Endothelial cell of umbilical vein (primary cell): ENCODE measurements at places on chromosomes 6 and 20. TPM values are rescaled to one million over a fixed set of nuclear protein-coding genes. Genes with fewer than 3 reads are reported as not detected.

DNA sequence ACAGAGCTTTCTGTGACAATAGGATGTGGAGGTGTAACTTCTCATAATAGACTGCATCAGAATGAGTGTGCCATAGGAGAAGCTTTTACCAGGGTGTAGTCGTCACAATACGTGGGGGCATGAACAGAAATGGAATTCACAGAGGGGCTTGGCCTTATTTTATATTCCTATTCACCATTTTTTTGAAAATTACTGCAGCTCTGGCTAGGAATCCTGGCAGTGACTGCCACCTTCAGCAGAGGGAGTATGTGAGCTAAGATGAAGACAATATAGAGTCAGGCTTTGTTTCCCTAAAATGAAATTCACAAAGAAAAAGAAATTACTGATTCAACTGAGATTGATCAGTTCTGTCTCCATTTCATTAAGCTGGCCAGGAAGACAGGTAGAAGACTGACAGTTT, 13.9 kb downstream of the TOMM6 start:
- DNase-seq, result peak; percentile 67

The ZNF831 gene
- not detected in 2 replicates for total RNA-seq

DNA sequence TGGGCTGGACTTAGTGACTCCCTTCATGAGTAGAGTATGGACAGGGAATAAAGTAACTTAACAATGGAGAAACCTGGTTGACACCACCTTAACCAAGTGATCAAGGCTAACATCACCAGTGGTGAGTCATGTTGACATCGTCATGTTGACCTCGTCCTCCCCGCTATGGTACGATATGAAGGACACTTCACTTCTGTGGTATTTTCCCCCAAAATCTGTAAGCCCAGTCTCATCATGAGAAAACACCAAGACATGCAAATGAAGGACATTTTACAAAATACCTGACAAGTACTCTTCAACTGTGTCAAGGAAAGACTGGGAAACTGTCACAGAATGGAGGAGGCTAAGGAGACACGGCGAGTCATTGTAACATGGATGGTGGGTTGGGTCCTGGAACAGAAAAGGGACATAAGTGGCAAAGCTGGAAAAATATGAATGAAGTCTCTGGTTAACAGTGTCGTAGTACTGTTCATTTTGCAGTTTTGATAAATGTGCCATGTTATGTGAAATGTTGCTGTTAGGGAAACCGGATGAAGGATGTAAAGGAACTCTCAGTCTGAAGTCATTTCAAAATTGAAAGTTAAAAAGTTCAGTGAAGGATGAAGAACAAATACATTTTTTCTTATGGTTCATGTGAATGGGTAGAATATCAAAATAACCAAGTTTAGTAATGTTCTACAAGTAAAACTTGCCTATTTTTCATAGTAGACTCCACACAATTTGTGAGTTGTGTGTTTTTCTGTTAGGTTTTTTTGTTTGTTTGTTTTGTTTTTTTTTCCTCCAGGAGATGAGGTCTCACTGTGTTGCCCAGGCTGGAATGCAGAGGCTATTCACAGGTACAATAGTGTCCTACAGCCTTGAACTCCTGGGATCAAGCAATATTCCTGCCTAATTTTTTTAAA, 247.5 kb downstream of the TMEM242 start:
- no peak for DNase-seq

DNA sequence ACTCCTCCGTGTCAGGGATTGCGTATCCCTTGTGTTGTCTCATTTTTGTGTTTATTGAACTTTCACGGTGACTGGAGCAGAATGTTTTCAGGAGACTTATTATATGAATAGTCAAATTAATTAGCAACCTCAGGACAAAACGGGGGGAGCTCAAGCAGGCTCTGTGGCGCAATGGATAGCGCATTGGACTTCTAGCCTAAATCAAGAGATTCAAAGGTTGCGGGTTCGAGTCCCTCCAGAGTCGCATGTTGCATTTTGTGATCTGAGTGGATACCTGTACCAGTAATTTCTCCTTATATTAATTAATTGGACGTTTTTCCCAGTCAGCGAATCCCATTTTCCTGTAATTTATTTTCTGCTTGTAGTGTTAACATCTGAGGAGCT, 89.1 kb upstream of the ZNF184 start:
- no peak for DNase-seq

DNA sequence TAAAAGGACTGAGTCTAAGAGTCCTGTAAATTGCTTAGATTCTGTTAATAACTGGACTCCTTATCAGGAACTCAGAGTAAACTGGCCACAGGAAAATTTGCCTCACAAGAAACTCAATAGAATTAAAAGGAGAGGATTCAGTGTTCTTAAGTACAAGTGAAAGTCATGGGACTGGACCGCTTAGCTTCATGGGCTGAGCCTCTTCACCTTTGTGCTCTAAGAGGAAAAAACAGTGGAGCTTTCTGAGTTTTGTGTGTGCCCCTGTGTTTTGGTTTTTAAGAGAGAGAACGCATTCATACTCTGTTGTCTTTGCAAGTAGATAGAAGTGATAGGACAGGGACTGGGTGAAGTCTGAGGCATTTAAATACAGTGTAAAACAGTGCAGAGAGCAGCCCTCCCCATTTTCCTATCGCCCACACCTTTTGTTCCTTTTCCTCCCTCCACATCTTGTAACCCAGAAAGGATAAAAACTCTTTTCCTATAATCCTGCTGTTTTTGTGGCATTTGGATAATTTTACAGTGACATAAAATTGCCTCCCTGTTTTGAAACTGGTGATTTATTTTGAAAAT, 49.6 kb downstream of the FOXO3 start:
- no peak for DNase-seq

DNA sequence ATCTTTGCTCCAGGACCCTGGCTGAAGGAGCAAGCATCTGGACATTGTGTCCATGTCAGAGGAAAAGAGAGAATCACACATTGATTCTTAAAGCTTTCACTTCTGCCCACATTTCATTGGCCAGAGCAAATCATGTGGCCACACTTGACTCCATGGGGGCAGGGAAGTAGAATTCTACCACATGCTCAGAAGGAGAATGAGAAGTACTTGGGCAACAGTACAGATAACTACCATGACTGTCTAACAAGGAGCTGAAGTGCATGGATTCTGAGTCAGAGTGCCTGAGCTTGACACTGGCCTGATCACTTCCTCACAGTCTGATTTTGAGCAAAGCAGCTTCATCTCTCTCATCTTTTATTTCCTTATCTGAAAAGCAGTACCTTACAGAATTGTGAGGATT, 38.6 kb downstream of the GHRH start:
- no peak for DNase-seq

The SSTR4 gene
- not detected in 2 replicates for total RNA-seq

- DNase-seq, result no peak
Observed at GRCh38 chr20:47428164-47428563, 71.7 kb upstream of the ZMYND8 start.

DNA sequence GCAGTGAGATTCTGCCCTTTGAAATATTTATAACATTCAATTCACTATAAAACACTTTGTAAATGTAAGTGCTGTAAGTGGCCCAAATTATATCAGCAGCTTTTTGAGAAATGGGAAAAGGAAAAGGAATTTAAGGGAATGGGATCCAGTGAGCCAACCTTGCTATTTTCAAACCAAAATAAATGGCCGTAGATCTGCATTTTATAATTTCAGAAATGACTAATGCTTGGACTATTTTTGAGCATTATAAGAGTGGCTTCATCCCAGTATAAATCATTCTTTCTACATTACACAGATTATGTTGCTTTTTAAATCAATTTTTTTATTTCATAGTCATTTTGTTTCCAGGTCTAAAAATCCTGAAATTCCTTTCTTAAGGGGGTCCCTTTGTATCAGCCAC, 49.2 kb downstream of the ANKRD6 start:
- no peak for DNase-seq

DNA sequence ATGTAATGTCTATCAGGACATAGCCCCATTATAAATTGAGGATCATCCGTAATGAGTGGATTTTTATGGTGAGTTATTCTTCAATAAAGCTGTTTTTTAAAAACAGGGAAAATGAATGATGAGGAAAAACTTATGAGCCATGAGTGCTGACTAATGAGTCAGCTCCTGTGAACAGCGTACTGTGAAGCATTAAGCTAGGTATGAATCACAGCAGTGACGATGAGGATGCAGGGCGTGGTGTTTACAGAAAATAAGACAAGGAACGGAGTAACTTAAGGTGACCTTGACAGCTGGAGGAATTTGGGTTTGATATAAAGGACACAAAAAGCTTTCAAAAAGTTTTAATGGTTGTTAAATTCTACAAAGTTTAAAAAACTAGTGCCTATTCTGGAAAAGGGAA, 96.3 kb downstream of the FOXF2 start:
- DNase-seq, result peak; percentile 52

The RUNX2 gene
- 0.28 TPM in 1 of 2 replicates, not detected in the other for total RNA-seq

DNA sequence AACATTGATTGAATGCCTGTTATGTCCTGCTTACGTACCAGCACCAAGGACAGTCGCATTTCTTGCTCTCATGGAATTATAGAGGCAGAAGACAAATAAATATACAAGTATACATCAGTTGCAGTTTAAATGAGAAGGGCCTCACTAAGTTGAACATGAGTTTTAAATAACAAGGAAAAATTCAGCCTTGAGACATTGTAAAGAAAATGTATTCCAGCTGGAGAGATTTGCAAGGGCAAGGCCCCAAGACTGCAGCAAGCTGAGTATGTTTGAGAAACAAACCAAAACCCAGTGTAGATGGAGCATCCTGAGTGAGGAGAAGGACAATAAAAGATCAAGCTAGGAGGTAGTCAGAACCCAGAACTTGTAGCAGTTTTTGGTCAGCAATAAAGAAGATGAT, 123.2 kb upstream of the BMP5 start:
- no peak for DNase-seq

- no peak for DNase-seq
Observed at GRCh38 chr20:9617940-9618339, 103.5 kb downstream of the LAMP5 start.

DNA sequence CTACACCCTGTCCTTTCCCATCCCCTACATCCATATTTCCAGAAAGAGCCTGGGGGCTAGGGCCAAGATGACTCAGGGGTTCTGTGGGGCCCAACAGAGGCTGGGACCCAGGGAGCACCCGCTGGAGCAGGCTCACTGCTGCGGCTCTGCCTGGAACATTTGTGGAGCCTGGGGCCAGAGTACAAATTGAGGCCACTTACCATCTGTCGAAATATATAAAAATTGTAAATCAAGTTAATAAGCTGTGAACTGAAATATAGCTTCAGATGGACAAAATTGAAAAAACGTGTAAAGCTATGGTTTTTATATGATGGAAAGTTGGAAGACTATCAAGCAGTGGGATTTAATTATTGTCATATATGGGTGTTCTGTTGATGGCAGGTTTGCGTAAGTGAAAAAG, 82.9 kb upstream of the ATXN1 start:
- no peak for DNase-seq

DNA sequence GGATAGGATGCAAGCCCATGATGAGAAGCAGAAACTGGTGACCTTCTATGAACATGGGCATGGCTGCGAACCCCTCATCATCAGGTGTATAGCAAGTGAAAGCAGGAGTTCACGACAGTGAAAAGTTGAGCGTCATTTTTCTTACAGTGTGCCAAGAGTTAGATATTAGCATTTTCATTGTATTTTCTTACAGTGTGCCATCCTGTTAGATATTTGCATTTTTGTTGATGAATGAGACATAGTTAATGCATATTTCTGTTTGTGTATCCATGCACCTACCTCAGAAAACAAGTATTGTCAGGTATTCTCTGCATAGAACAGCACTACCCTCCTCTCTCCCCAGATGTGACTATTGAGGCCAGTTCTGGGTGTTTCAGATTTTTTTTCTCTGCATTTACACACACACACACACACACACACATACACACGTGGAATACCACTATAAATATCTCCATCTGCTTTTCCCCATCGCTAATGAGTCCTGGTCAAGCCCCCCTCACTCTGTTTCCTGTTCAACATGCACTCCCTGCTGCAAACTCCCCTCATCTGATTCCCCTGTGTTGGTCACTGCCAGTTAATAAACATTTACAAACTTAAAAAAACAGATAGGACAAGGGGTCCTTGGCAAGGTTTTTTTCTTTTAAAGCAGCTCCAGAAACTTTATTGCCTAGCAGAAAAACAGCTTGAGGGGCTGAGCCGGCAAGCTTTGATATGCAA, 41.7 kb downstream of the PLN start:
- DNase-seq, result peak; percentile 18

GRCh38 chr6:31356216-31356945, 598 bp downstream of the HLA-B start:
- DNase-seq, result peak; percentile 21

DNA sequence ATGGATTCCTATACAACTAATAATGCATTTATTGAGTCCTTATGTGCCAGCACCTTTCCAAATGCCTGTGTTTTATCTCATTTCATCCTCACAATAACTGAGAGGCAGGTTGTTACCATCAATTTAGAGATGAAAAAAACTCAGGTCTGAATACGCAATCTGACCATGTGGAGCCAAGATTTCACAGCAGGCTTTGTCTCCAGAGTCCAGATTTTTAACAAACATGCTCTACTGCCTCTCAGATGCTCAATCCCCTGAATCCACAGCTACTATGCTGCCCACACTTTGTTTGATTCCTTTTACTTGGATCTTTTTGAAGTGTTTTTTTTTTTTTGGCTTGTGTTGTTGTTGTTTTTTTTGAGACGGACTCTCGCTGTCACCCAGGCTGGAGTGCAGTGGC, 46.8 kb downstream of the B4GALT5 start:
- DNase-seq, result no peak

- no peak for DNase-seq
Observed at GRCh38 chr6:67016921-67017460, 1310.0 kb upstream of the EYS start.

The ERGIC3 gene
- 202 and 203 TPM in 2 replicates for total RNA-seq

DNA sequence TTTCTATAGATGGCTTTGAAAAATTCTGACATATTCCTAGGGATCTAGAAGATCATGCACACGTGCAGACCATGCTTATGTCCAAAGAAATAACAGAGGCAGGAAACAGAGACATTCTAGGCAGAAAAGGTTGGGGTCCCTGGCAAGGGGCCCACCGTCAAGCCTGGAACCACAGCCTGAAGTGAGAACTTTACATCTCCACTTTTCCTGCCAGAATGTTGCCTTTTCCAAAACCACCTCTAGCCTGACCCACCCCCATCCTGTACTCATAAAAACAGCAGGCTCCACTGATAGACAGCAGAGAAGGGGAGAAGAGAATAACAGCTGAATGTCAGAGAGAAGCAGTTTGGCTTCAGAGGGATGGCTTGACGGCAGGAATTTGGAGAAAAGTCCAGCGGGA, 257.3 kb upstream of the NT5E start:
- no peak for DNase-seq

- DNase-seq, result no peak
Observed at GRCh38 chr6:161107779-161108730, 116.5 kb downstream of the MAP3K4 start.

DNA sequence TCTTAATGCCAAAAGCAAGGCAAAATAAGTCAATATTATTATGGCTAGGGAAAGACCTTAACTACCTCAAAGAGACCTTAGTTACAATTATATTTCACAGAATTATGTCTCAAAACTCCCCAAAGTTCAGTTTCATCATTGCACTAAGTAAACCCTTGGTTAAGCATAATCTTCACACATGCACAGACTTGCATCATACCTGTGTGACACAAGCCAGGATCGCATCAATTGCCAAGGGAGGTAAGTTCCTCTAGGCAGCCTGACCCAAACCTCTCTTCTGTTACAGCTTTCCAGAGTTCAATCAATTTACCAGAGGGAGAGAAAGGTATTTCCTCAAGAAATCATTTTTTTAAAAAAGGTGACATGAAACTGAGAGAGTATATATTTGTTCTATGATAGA, 31.9 kb upstream of the PRSS35 start:
- no peak for DNase-seq

The HNF4A gene
- total RNA-seq, result not detected in 2 replicates

The MUCL3 gene
- total RNA-seq, result not detected in 2 replicates

GRCh38 chr6:149328083-149328482, 10.6 kb downstream of the TAB2 start:
- no peak for DNase-seq

GRCh38 chr6:18280084-18280483, 15.8 kb upstream of the DEK start:
- DNase-seq, result no peak
